HuH-7 (cell line): ENCODE measurements at places on chromosomes 11 and 22.
A peak's percentile ranks its signal among the peaks of the same experiment; 100 is the strongest.

GRCh38 chr11:72229336-72229924 lies 4.9 kb downstream of the INPPL1 start:
- peak; percentile 0 for DNase-seq

DNA sequence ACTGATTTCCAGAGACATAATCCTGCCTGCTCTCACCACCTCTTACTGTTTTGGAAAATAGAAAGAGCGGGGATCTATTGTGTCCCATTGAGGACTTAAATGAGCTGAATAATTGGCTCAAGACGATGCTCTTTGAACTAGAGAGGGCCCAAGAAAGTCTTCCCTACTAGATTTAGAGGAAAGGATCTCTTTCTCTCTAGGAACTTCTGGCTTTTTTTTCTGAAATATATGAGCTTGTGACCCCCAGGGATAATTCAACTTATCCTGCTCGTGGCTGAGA lies 461.4 kb upstream of the KIRREL3 start:
- DNase-seq: no peak

DNA sequence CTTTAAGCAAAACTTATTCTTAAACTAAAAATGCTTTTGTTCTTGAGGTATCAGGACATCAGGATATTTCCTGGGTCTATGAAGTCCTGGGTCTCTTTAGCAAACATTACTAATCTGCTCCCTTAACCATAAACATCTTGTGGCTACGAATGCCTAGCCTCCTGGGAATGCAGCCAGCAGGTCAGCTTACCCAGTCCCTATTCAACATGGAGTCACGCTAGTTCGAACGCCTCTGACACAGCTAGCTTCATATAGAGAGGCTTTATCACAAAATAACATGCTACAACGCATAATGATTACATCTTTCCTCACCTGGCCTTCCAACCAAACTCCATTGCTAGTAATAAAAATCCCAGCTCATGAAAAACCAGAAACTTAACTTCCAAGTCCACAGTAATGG lies 17.5 kb upstream of the FIBIN start:
- DNase-seq: no peak

GRCh38 chr22:19868773-19869471 lies 14.2 kb upstream of the GNB1L start:
- DNase-seq: no peak

- DNase-seq: no peak
Measured at GRCh38 chr11:43366677-43367076, 8.0 kb downstream of the TTC17 start.

- DNase-seq: peak; percentile 48
Measured at GRCh38 chr11:92224407-92225124, at the start of gene FAT3. FAT3 (plus strand) TSS chr11:92224818; CDS start chr11:92352113, 127,295 bp downstream.

- DNase-seq: no peak
Measured at GRCh38 chr11:71322861-71323582, 70.6 kb upstream of the SHANK2 start.

- peak; percentile 76 for DNase-seq
Measured at GRCh38 chr22:17639247-17639741, 737 bp downstream of the BCL2L13 start.

GRCh38 chr11:119404872-119405271 lies 18.1 kb downstream of the THY1 start:
- no peak for DNase-seq

DNA sequence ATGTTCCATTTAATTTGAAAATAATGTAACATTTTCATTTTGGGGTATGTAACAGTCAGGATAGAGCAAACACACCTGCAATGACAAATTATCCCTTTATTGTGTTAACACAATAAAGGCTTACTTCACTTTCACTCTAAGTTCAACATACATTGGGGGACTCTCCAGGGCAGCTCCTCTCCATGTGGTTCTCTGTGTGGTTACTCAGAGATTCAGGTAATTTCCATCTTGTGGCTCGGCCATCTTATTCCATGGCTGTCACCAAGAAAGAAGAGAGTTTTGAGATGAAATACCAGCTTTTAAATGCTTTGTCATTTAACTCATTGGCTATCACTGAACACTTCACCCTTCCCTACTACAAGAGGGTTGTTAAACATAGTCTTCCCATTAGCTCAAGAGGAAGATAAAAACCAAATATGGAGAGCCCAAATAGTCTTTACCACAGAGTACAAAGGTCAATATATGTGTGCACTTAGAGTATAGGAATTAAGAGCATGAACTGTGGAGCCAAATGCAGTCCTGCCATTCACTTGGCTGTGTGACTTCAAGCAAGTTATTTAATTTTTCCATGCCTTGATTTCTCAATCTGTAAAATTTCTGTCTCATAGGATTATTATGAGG lies 10.6 kb upstream of the TPH1 start:
- peak; percentile 12 for DNase-seq

DNA sequence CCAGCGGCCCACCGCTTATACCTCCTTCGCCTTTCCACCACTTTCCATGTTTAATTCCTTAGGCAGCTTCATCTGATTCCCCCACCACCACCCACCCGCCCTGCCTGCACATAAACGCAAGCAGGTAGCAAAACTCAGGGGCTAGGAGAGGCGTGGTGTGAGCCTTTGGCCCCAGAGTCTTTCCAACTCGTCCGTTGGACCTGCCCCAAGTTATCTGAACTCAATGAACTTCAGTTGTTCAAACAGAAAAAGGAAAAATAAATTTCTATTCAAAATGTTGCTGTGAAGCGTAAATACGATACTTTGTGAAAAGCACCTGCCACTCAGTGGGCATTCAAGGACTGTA lies 814 bp upstream of the CDON start:
- DNase-seq: no peak

- no peak for DNase-seq
Measured at GRCh38 chr22:40757071-40757470, 62.1 kb downstream of the SLC25A17 start.

DNA sequence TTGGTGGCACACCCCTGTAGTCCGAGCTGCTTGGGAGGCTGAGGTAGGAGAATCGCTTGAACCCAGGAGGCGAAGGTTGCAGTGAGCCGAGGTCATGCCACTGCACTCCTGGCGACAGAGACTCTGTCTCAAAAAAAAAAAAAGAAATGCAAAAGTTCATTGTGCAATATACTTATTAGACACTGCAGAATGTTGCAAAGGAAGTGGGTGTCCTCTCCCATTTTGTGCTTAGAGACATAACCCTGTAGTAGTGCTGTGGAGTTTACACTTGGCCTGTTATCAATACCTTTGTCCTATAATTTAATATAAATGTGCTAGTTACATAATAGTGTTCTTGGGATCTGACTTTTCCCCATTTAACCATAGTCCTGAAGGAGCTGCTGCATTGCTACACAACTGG lies 9.4 kb downstream of the BCL2L13 start:
- DNase-seq: no peak

GRCh38 chr11:115282923-115283322 lies 221.3 kb downstream of the CADM1 start:
- DNase-seq: no peak

- DNase-seq: no peak
Measured at GRCh38 chr11:130180491-130180890, 20.9 kb downstream of the ST14 start.

- DNase-seq: no peak
Measured at GRCh38 chr11:65445101-65445603, 22.6 kb downstream of the NEAT1 start.

DNA sequence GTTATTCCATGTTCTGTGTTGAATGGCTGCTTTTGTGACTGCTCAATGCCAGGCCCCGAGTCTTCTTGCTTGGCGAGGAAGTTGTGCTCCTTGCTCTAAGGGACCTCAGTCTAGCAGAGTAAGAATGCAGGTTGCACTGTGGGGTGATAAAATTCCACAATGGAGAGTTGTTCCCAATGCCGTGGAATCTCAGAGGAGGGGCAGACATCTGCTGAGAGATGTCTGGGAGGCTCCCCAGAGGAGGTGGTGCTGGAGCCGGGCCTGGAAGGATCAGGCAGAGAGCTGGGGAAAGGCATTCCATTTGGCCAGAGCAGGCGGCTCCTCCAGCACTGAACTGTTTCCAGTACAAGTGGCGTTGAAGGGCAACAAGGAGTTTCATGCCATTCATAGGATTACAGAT lies 55.2 kb downstream of the ST3GAL4 start:
- DNase-seq: no peak

GRCh38 chr11:17528906-17529843 lies 15.0 kb downstream of the USH1C start:
- DNase-seq: no peak

DNA sequence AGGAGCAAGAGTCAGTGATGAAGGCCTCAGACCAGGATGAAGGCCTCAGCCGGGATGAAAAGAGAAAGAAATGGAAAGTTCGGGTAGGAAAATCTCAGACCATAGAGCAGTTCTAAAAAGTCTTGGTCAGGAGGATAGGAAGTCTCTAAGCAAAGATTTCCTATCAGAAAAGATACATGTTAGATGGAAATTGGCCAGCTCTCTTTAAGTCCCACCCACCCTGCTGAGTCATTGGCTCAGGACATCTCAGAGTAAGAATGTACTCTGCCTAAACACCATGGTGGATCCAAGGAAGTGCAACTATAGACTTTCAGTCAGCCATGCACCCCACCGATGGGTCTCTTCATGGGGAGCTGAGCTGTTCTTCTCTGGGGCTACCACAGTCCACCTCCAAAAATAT lies 4.4 kb downstream of the OR8B3 start:
- DNase-seq: no peak

DNA sequence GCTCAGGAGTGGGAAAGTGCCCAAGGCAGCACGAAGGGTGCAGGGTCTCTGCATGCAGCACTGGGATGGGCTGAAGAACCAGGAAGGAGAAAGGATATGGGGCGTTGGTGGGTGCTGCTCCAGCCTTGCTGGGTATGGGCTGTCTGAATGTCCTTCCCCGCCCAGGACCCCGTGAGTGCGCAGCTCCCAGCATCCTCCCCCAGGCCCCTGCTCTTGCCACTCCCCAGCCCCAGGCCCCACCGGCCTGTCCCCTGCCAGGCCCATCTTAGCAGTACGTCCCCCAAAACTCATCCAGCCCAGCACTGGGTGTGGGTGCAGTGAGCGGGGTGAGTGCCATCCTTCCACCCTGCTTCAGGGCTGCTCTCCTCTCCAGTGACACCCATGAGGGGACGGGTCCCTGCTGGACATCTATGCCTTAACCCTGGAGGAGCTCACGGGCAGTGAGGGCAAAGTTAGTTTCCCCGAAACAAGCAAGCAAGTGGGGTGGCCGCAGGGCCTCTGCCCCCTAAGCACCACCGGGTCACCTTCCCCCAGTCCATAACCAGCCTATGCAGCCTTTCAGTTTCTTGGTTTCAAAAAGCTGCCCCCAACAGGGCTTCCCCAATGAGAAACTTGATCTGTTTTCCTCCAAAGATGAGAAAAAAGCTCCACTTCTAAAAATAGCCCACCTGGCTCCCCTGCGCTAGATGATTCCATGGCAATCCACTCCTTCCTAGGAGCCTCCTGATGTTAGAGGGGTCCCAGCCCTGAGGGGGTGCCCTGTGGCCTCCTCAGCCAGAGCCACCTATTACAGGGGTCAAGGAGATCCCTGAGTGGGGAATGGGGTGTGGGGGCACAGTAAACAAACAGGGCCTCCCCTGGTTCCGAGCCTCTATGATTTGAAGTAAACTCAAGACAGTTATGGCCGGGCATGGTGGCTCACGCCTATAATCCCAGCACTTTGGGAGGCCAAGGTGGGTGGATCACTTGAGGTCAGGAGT lies 103.8 kb downstream of the MORC2 start:
- DNase-seq: peak; percentile 9

DNA sequence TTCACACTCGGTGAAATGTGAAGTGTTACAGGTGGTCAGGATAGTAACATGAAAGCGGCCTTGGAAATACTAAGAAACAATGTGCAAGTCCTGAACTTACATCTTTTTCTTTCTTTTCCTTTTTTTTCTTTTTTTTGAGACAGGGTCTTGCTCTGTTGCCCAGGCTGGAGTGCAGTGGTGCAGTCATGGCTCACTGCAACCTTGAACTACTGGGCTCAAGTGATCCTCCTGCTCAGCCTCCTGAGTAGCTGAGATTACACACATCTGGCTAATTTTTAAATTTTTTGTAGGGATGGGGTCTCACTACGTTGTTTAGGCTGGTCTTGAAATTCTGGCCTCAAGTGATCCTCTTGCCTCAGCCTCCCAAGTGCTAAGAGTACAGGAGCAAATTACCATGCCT lies 252.6 kb downstream of the SWAP70 start:
- DNase-seq: no peak

- no peak for DNase-seq
Measured at GRCh38 chr11:119742263-119742861, 13.4 kb upstream of the NECTIN1 start.

DNA sequence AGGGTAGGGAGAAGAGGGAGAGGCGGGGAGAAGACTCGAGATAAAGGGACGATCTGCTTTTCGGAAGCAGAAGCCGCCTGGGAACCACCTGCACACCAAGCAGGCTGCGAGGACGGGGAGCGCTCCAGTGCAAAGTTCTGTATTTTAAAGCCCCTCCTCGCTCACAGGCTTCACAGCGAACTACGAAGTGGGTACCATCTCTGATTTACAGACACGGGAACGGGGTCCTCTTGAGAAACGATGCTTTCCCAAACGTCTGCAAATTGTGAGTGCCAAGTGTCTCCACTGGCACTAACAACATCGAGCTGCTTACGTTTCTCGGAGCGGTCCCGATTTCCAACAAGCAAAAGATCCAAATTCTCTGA lies 700 bp upstream of the STX3 start:
- DNase-seq: peak; percentile 23

DNA sequence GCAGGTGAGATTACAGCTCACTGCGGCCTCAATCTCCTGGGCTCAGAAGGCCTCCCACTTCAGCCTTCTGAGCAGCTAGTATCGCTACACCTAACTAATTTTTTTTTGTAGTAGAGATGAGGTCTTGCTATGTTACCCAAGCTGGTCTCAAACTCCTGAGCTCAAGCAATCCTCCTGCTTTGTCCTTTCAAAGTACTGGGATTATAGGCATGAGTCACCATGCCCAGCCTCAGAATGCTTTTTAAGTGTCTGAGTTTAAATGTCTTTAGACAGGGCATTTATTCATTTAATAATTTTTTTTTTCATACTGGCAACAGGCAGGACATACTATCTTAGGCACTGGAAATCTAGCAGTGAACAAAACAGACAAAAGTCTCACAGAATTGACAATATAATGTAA lies 27.7 kb downstream of the LRP4 start:
- no peak for DNase-seq

DNA sequence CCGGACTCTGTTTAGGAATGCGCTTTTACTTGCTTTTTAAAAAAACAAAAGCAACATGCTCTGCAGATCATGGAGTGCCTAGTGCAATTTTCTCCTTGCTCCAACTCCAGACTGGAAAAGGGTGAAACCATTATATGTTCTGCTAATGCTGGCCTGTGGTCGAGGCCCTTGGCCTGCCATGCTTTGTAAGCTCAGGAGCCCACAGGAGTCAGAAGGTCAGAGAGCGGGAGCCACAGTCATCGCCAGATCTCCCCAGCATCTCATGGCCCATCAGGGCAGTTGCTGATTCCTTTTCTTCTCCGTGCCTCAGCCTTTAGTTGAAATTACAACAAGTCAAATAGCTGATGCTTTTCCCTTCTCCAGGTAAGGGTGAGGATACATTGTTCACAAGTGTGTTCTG lies 80.3 kb downstream of the DDIAS start:
- no peak for DNase-seq

GRCh38 chr22:40220316-40221054 lies 42.8 kb downstream of the TNRC6B start:
- no peak for DNase-seq

GRCh38 chr11:1346669-1347390 lies 37.4 kb upstream of the TOLLIP start:
- no peak for DNase-seq
